ENCODE measurements at places on chromosomes 6 and 20.

- no peak for DNase-seq
Measured at GRCh38 chr6:163637524-163637923, 223.0 kb downstream of the QKI start.

DNA sequence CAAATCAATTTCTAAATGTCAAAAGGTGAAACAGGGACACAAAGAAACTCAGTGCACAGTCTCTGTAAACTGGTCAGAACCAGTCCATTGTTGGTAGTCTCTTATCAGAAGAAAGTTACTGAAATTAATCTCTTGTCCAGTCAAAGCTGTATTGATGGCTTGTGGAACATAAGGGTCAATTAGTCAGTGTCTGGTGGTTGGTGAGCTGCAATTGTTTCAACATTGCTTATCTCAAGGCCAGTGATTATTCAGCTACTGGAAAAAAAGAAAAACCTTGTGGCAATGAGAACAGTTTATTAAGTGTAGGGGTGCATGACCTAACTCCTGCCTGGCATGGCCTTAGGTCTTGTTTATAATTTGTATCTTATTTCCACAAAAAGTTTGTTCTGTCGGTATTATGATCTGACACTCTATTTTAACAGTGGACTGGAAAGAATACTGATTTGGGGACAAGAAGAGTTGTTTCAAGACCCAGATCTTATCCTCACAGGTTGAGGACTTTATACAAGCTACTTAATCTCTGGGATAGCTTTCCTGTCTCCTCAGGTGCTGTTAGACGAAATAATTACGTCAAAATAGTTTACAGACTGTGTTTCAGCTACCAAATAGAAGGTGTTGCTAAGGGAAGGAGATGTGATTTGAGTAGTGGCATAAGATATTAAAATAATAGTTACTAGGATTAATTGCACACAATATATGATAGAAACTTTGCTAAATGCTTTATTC, 520.0 kb upstream of the IRAK1BP1 start:
- no peak for DNase-seq

- no peak for DNase-seq
Measured at GRCh38 chr6:154430481-154430919, 73.9 kb upstream of the IPCEF1 start.

- DNase-seq: no peak
Measured at GRCh38 chr20:31956556-31957526, 5.0 kb upstream of the PDRG1 start.

DNA sequence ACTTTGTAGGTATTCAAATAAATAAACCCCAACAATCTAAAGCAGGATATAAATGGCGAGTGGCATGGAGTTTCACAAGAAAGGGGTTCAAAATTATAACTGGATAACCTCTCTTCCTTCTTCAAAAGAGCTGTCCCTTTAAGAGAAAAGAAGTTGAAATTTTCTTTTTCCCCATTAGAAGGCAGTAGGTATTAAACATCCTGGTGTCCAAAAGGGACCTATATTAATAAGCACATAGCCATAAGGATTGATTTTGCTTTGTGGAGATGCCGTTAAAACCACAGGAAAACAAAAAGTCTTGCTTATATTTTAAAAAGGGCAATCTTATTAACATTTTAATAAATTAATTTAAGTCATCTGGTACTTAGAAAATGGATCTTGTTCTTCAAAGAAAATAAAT, 76.5 kb downstream of the LYRM4 start:
- no peak for DNase-seq

DNA sequence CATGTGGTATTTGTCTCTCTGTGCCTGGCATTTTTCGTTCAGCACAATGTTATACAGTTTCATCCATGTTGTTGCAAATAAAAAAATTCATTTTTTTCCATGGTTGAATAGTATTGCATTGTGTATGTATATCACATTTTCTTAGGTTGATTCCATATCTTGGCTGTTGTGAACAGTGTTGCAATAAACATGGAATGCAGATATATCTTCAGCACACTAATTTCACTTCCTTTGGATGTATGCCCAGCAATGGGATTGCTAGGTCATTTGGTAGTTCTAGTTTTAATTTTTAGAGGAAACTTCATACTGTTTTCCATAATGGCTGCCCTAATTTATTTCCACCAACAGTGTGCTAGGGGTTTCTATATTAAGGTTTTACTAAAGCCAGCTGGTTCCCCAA, 52.6 kb downstream of the GFRAL start:
- no peak for DNase-seq

DNA sequence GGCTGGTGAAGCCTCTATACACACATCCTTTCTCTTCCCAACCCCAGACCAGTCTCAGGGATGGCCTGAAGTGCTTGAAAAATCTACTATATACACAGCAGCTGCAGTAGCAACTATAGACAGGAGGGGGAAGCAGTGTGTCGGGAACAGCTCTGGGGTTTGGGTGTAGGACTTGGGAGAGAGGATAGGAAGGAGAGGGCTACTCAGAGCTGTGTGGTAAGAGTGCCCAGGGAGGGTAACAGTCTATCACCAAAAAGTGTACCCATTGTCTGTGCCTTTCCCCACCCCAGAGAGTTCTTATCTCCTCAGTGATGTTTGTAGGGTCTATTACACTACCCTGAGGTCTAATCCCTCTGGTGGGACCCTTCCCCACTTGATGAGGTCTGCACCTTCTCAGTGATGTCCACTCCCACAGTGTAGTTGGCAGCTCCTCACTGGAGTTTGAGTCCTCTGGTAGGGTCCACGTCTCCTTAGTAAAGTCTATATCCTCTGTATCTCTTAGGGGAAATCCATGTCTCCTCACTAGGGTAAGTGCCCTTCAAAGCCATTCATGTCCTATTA, 1.5 kb upstream of the GGT7 start:
- DNase-seq: peak; percentile 84

DNA sequence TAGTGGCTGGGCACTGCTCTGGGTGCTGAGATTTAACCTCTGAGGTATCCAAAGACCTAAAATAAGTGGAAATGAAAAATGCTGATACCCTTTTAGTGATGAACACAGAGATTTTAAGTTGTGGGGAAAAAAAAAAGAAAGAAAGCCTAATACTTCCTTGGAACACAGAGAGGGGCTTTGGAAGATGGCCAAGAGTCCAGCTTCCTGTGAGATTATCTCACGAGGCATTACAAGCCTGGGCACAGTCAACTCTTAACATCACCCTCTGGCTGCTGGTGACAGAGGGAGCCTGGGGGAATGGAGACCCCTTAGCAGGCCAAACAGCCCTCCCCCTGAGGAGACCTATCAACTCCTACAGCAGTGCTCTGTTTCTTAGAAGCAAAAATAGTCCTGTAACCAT, 19.7 kb downstream of the BTN2A1 start:
- no peak for DNase-seq

- DNase-seq: no peak
Measured at GRCh38 chr6:149015535-149016525, 269.0 kb downstream of the UST start.

DNA sequence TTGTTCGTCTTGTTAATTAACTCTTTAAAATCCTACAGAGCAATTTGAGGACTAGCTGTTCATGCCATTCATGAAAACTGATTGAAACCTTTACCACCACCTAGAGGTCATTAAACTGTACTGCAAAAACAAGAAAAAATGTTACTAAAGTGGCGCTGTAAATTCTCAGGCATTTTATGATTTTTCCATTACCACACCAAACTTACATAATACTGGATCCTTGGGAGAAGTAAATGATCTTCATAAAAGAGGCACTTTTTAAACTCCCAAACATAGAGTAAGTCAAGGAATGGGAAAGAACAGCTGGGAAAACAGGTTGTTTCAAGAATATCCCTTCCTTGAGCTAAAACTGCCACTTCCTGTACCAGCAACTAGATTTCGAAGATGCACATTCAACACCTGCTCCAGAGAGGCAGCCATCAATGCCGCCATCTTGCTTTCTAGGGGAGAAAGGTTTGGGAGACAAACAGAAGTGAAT, 54.3 kb downstream of the MYLIP start:
- DNase-seq: peak; percentile 19

DNA sequence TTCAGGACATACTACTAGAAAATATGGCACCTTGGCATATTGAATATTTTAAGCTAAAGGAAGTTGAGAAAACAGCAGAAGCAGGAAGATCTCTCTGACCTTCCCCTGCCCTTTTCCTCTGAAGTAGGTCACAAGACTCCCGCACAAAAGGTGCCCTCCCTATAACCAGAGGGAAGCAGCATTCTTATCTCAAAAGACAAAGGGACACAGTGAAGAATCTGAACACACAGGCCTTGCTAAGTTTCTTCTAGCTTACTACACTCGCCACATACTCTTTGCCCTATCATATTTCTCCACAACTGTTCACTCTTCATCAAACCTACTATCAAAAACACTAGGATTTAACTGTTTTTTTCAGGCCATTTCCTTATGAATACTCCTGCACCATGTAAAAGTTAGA, 151.2 kb downstream of the ELOVL4 start:
- no peak for DNase-seq

GRCh38 chr6:105911106-105911629, 175.0 kb upstream of the PRDM1 start:
- no peak for DNase-seq

- no peak for DNase-seq
Measured at GRCh38 chr20:50296450-50297375, 106.1 kb downstream of the CEBPB start.

GRCh38 chr6:140039364-140039763, 664.9 kb upstream of the CITED2 start:
- DNase-seq: no peak

GRCh38 chr20:24411003-24411833, 58.2 kb upstream of the SYNDIG1 start:
- no peak for DNase-seq

DNA sequence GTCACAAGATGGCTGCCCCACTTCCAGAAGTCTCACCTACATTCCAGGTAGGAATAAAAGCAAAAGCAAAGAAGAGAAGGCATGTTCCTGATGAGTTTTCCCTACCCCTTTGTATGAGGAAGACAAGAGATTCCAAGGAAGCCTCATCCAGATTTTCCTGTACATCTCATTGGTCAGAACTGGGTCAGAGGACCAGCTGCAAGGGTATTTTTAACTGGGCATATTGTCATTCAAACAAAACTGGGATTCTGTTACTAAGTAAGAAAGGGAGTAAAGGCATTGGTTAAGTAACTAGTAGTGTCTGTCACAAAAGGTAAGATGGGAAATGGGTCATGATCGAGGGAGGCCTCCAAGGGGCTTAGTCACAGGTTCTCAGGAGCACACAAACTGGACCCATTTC, 28.2 kb upstream of the RIMS4 start:
- no peak for DNase-seq

GRCh38 chr20:25345721-25346120, 44.9 kb downstream of the ABHD12 start:
- no peak for DNase-seq

DNA sequence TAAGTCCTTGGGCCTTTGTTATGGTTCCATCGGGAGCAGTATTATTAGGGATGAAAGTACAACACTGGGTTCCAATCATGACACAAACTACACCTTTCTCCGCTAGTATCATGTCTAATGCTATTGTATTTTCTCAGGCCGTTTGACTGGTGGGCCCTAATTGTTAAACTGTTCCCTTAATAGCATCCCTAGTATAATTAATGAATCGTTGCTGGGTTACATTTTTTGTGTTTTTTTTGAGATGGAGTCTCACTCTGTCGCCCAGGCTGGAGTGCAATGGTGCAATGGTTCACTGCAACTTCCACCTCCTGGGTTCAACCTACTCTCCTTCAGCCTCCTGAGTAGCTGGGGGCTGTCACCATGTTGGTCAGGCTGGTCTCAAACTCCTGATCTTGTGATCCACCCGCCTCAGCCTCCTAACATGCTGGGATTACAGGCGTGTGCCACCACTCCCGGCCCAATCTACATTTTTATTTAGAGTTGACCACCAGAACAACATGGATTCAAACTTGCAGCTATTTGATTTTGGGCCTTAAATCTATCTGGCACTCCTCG, 4.1 kb upstream of the ZNFX1 start:
- no peak for DNase-seq

- no peak for DNase-seq
Measured at GRCh38 chr6:165443462-165443861, 134.1 kb upstream of the C6orf118 start.

GRCh38 chr6:157221817-157222175, 101.5 kb downstream of the TMEM242 start:
- no peak for DNase-seq

DNA sequence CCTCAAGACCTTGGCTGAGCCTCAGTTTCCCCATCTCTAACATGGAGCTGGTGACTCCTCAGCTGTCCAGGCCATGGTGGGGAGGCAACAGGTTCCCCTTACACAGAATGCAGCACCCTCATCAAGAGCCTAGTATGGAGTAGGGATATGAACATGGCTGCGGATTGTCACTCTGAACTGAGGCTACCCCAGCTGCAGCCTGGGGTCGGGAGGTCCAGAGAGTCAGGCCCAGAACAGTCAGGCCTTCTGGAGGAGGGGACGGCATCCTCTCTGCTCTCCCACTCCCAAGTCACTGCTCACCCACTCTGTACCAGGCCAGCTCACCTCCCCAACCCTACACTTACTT, 1.4 kb upstream of the FOXS1 start:
- no peak for DNase-seq

DNA sequence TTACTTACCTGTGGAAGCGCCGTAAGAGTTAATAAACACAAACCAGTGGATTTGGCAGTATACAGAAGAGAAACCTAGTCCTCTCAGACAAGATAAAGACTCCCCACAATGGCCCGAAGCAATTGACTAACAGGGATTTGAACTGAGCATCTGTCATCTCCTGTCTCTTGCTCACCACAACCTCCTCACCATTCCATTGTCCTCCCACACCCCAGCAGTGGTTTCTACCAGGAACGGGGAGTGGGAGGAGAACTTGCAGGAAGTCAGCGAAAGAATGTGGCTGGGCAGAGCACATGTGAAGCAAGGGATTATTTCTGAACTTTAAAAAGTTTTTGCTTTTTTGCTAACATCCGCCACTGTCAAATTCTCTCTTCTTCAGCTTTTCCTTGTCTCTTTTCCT, 24.6 kb upstream of the TAAR1 start:
- no peak for DNase-seq

DNA sequence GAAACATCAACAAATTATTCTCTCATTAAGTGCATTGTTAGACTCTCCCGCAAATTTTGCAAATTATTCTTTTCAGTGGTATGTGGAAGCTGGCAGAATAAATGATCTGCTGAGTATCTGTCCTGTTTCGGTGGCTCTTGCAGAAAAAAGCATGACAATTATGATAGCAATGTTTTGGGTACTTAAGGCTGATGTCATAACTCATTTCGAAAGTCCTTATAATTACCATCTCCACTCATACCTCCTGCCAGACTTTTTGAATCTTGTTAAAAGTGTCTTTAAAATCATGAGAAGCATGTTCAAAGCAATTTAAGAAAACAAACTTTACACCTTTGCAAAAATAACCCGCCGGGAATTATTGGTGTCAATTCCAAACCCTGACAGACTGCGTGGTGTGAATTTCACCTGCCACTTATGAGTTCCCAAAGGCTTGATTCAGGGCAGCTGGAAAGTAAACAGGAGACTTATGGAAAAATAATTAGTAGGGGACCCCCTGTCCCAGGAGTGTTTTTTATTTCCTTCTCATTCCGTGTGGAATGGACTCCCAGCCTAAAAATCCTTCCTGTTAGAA, 87.6 kb upstream of the E2F3 start:
- DNase-seq: no peak

DNA sequence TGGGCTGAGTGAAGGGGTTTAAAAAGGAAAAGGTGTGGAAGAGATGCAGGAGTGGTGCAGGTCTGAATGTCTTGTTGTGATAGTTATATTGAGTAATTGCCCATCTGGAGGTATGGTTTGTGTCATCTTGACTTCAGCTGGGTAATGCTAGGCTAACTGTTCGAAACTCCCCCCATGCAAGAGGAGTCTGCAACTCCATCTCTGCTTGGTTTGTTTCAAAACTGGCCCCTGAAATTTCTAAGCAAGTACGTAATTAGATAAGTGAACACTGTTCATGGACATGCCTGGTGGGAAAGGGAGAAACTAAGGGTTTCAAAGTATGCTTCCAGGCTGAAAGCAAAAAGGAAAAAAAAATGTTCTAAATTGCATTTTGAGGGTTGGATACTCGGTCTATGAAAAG, 17.1 kb downstream of the TTK start:
- DNase-seq: no peak

All from astrocyte of the cerebellum (primary cell).